Cardiac septum (tissue), 1 donor: ENCODE measurements at places on chromosomes 11 and 22. TPM values are rescaled to one million over a fixed set of nuclear protein-coding genes. Genes with fewer than 3 reads are reported as not detected.

TTC36 gene
- total RNA-seq: 0.62 TPM

STK33 gene
- 24.8 TPM for total RNA-seq

MTNR1B gene
- not detected for total RNA-seq

SLC22A6 gene
- not detected for total RNA-seq

OR10A2 gene
- total RNA-seq: not detected

OR56A1 gene
- not detected for total RNA-seq

GAL3ST1 gene
- 0.32 TPM for total RNA-seq

IGF2 gene
- 87.7 TPM for total RNA-seq

C1QTNF6 gene
- 2.8 TPM for total RNA-seq

KCNK4 gene
- total RNA-seq: not detected

ATXN10 gene
- total RNA-seq: 156 TPM

NCR3LG1 gene
- 2.0 TPM for total RNA-seq

BSX gene
- total RNA-seq: not detected

CCDC188 gene
- total RNA-seq: 0.67 TPM

POU2AF2 gene
- not detected for total RNA-seq

CLMP gene
- total RNA-seq: 5.9 TPM
